ENCODE measurements at places on chromosomes 7 and 10.

DNA sequence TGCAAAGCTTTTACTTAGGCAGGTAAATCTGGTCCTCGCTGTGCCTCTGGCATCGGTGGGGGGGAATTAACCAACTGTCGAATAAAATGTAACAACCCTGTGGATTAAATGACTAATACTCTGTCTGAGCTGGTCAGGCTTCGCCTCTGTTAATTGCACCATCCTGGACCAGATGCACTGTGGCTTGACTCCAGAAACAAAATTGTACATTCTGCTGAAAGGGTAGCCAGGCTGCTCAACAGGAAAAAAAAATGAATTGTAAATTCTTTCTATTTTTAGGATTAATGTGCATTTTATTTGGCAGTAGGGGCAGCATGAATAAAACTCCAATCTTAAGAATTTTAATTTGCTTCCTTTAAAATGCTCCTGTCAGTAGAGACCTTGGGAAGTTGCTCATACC lies 389.4 kb downstream of the SORCS1 start:
- DNase-seq, result no peak

DNA sequence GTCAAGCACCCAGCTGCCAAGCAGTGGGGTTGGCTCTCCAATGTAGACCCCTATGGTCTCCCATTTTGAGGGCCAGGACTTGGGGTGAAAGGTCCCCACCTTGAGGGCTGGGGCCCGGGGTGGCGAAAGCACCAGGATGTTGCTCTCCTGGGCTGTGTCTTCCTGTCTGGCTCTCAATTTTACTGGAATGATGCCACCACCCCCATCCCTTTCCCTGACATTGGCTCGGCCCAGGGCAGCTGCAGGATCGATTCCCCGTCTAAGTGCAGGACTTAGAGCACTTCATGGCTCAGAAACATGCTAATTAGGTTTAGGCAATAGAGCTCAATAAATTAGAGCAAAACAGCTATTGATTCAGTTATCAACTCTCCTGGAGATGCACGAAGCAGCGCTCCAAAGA lies 27.0 kb upstream of the HSPA12A start:
- no peak for DNase-seq

DNA sequence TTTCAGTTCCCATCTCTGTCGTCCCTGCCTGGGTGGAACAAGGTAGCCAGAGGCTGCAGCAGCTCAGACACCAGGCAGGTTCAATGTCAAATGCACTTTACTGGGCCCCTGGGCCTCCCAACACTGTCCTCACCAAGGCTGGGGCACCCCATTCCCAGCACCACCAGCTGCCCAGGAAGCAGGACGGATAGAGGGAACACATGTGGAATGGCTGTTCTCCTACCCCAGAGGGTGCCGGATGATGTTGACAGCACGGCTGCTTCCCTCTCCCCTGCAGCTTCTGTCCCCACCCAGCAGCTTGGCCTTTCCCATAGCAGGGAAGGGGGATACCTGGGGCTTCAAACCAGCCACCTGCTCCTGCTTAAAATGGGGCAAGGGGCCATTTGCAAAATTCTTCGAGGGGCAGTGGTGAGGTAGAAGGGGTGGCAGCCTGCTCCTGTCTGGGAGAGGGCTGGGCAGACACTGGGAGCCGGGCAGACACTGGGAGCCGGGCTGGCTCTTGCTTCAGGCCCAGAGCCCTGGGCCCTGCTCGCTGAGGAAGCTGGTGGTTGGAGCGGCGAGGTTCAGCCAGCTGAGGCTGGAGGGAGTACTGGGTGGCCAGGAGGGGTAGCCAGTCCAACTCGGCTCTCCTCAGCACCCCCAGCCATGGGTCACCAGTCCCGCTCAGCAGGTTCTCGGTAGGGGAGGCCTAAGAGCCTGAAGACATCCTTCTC lies 9.1 kb downstream of the POLL start:
- no peak for DNase-seq

DNA sequence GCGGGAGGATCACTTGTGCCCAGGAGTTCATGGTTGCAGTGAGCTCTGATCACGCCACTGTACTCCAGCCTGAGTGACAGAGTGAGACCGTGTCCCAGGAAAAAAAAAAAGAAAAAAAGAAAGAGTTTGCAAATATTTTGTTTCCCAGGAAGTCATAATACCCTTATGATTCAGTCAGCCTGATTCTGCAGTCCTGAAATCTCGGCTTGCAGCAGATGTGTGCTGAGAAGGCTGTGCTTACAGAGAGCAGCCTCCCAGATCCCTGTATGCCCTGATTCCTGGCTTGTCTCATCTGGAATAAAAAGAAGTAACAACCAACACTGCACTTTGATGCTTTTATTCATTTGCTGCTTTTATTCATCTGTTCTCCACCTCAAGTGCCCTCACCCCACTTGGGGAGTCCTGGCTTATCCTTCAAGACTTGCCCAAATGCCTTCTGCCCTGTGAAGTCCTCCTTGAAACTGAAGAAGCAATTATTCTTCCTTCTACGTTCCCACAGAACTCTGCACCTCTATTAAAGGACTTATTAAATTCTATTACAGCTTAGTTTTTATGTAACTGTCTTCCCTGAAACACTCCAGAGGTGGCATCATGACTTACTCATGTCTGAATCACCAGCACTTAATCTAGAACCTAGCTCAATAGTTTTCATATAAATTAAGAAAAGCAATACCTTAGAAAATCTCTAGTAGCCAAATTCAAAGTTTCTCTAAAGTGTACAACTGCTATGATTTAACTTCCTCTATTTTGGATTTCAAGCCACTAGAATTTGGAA lies 27.7 kb upstream of the BPGM start:
- no peak for DNase-seq

- no peak for DNase-seq
Measured at GRCh38 chr7:13908667-13909397, 80.6 kb downstream of the ETV1 start.

GRCh38 chr7:45888185-45888992 lies at the start of gene IGFBP1:
Gene IGFBP1, plus strand, starts transcription at chr7:45888488. Its CDS starts 165 bp downstream, at chr7:45888653.
- peak; percentile 10 for DNase-seq

GRCh38 chr10:69809318-69809717 lies 7.6 kb downstream of the COL13A1 start:
- DNase-seq, result no peak

DNA sequence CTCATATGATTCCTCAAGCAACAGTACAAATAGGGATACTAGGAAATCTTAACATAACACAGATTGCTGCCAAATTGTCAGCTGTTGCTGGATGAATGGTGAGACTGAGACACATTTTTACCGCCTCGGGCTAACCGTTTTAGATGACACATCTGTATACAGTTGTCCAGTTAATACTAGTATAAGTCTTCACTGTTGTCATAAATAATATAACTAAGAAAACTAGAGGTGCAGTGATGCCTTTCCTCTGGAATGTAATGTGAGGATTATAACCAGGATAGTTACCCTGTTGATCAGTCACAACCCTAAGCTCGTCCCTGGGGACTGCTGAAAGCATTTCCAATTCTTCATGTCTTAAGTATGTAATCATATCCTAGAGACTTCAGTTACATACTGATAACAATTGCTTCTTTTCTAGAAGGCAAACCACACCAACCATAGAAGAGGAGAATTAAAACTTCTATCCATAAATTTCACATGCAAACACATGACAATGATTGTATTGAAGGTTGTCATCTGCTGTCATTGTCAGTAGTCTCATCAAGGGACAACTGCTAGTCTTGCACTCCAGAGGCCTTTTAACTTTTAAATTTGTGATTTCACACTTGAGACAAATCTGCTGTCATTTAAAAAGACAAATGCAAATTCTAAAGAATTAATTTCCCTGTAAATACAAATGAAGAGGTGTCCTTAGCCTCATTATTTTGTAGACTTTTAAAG lies 100.4 kb upstream of the SEMA3D start:
- no peak for DNase-seq

DNA sequence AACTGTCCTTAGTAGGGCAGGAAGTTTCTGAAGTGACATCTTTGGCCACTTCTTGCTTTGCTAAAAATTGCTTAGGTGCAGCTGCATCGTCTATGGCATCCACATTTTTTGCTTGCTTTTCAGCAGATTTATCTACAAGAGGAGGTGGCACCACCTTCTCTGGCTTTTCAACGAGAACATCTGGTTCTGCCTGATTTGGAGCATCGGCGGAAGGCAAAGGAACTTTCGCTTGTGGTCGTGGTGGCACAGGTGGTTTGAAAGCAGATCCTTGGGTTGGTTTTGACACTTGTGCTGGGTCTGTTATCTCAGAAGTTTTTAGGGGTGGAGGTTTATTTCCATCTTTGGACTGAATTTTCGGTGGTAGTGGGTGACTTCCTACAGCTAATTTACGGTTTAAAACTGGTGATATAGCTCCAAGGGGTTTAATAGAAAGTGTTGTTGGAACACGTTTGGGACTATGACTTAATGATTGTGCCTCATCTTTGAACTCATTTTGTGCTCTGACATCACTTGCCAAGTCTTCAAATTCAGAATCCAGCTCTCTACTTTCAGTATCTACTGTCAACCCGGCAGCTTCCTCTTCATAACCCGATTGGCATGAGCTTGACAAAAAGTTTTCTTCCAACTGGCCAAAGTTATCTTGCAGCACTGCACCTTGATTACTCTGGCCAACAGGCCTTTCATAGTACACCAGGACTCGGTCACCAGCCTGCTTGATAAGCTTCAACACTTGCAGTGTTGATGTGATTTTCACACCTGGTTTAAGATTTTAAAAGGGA lies 44.0 kb downstream of the SLC18A2 start:
- DNase-seq, result no peak

GRCh38 chr7:123773481-123773880 lies 24.7 kb upstream of the WASL start:
- no peak for DNase-seq

DNA sequence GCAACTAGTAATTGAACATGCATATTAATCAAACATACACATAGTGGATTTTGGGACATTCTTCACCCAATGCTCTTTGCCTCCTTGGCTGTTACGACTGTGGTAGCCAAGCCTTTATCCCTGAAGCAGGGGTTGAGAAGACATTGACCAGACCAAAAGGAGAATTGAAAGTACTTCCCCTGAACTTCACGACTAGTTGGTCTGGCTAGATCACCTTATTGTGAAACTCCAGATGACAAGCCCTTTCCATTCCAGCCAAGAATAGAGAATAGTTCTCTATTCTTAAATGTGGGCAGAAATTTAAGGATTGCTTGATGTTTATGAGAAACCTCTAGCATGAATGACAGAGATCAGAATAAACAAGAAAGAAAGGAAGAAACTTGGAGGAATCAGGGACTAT lies 97.0 kb downstream of the LRMDA start:
- DNase-seq, result no peak

GRCh38 chr10:24385776-24386175 lies 176.8 kb downstream of the KIAA1217 start:
- no peak for DNase-seq

- DNase-seq, result no peak
Measured at GRCh38 chr10:6542999-6543430, 37.1 kb downstream of the PRKCQ start.

All from DMS79 treated with DMSO at 0.1 percent for 48 hours (cell line).